ENCODE measurements at places on chromosomes 3 and 15.

DNA sequence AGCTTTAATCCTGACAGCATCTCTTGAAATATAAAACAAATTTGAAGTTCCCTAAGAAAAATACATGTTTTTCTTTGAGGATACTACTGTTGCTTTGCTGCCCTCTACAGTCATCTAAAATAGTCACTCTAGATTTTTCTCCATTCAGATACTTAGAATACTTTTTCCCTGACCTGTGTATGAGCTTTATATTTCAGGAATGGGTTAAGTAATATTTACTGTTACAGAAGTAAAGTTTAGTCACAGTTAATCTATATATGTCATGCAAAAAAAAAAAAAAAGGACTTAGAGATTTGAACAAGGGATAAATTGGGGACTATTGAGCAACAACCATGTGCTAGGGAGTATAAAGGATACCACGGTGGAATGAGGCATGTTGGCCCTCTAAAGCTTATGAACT, 8.8 kb downstream of the NECTIN3 start:
- peak; percentile 72 for DNase-seq

GRCh38 chr15:78906316-78906620, 33.6 kb downstream of the MORF4L1 start:
- peak; percentile 75 for DNase-seq

DNA sequence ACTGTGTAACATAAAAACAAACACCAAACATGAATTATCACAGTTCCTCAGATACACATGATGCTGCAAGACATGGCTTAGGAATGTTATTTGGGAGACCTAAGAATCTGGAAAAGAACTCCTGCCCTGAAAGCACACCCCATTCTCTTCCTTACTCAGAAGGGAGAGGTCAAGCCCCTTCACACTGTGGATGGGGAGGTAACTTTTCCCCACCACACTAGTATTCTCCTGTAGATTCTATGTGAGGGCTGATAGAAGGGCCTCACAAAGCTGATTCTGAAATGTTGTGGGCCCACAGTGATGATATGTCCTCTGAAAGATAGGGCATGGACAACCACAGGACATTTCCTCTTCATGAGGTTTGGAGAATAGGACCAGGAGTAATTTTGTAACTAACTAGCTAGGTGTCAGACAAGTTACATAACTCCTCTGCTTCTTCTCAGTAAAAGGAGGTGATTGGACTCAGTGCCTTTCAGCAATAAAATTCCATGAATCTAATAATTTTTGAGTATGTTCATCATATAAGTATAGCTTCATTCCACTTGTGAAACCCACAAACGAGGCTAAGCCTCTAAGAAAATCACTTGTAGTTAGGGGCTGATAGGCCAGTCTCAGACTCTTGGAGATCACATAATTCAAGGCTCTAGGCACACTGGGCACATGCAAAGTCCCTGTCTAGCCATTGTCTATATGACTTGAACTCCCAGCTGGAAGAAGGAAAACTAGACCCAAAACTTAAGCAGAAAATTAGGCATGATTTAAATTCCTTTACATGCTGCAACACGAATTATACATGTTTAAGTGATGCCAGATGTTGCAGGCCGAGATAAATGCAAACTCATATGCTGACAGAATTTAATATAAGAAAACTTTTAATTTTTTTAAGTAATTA, 7.5 kb downstream of the PTX3 start:
- DNase-seq: no peak

GRCh38 chr3:67463656-67464055, 190.8 kb downstream of the SUCLG2 start:
- no peak for DNase-seq

DNA sequence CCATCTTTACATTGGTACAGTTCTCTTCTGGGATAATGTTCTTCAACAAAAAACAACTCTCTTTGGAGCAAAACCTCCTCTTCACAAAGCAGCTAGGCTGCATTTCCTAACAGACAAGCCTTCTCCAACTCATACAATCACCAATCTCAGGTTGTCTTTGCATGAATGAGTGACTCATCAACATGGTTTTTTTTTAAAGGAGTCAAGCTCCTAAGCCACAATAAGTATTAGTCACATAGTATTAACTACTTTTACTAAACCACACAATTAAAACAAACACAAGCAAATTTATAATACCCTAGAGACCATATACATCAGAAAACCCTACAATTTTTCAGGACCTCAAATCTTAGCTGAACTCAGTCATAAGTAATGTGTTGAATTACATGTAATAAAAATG, 137.4 kb downstream of the TBC1D5 start:
- no peak for DNase-seq

DNA sequence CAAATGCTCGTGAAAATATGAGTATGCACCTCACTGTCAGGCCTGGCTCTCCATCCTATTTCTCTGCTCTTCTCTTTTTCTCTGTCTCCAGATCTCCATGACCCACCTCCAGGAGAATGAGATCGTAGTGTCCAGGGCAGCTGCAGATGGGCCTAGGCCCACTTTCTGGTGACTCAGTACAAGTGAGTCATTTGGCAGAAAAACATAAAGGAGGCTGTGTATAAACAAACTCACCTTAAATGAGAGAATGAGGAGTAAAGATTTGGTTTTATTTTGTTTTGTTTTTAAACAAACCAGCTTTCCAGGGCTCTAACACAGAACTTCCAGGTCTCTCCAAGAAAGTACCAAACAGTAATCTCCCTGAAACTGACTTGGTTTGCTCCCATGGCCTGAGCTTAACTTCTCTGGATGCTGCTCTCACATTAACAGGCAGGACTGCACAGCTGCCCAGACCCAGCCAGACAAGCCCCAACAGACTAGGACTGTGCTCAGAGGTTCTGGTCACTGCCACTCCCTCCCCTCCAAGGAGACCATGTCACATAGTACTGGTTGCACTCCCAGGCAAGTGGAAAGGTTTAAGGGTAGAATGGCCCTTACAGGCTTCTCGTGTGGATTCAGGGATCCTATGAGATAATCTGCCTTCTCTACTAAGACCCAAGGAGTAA, 1.5 kb upstream of the HEG1 start:
- peak; percentile 66 for DNase-seq

DNA sequence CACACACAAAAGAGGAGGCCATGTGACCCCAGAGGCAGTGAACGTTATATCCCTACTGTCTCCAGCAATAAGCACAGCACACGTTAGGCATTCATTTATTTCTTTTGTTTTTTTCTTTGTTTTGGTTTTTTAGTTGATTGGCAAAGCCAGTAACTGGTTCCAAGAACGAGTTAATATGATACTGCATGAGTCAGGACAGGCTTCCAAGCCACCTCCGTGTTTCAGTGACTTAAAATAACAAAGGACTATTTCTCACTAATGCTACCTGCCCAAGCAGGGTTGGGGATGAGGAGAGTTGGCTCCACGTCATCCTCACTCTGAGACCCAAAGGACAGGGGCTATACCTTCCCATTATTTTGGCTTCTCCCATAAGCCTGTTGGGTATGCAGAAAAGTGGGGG, 130.5 kb downstream of the ST8SIA2 start:
- no peak for DNase-seq

GRCh38 chr3:152345233-152345632, 76.5 kb downstream of the MBNL1 start:
- no peak for DNase-seq

GRCh38 chr3:179116816-179117215, 31.3 kb upstream of the PIK3CA start:
- DNase-seq: no peak

- peak; percentile 26 for DNase-seq
Observed at GRCh38 chr3:170496026-170496867, 77.6 kb downstream of the CLDN11 start.

- DNase-seq: no peak
Observed at GRCh38 chr15:34818526-34818925, 23.2 kb upstream of the ACTC1 start.

DNA sequence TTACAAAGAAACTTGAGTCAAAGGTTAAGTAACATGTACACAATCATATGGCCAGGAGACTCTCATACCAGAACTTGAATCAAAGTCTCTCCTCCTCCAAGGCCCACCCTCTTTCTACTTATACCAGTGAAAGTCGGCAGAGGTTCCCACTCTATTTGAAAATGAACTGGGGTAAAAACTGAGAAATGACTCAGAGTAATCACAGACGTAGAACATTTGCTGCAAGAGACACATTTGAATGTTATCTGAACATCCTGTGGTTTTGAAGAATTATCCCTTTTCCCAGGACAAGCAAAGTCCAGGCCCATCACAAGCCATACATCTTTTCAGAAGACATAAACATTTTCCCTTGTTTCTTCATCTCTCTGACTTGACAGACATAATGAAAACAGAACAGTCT, 55.8 kb downstream of the SHOX2 start:
- no peak for DNase-seq

- no peak for DNase-seq
Observed at GRCh38 chr15:63678393-63678792, 81.2 kb downstream of the FBXL22 start.

- DNase-seq: no peak
Observed at GRCh38 chr15:37695719-37696118, 238.7 kb upstream of the TMCO5A start.

GRCh38 chr3:117483839-117484238, 774.3 kb downstream of the TUSC7 start:
- DNase-seq: no peak

DNA sequence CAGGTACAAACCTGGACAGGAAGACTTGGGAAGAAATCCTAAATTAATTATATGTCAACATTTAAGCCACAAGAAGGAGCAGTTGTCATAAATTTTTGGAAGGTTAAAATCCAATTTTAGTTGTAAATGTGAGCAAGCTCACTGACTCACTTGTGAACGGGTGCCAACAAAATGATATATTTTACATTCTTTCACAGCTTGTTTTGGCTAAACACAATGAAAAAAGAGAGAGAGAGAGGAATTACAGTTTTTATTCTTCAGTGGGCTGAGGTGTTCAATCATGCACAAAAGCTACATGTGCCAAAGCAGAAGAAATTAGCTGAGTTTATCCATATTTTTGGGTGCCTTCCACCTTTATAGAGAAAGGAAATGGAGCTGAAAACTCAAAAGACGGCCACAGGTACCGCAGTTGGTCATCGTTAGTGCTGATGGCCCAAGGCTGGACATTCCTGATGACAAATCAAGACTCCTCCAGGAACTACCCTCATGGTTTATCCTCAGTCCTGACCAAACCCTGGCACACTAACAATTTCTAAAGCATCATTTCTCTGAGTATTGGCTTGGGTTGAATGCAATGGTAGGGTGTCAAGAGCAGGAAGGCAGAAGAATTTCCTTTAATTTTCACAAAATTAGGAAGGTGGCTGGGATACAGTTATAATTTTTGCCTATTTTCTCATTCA, 37.6 kb upstream of the WNT5A start:
- DNase-seq: peak; percentile 73

DNA sequence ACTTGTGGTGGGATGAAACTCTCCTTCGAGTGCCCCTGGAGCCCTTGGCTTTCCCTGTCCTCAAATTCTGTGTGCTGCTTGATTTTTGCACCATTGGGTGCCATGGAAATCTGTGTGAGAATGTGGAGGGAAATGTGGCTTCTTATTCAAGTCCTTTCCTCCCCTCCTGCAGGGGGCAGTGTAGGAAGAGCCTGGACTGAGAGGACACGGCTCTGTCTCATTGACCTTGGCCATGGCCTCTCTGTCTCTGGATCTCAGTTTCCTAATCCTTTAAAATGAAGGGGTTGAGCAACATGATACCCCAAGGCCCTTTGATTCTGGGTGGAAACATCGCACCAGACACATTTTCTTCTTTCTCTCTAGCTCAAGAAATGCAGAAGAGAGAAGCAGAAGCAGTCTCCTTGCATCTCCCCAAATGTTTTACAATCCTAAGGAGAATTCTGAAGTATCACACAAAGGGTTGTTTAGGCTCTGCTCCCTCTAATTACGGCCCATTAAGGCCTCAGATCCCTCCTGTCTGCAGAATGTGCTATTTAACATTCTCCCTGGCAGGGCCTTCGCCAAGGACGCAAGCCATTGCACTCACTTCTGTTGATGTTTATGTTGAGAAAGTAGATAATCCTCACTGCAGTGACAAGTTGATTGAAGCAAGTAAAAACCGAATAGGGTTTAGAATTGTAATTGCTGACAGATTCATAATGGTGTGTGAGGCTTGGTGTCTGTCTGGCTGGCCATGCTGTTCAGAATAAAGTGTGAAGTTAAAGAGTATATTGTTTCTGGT, 169.1 kb downstream of the TPRG1 start:
- DNase-seq: peak; percentile 29

DNA sequence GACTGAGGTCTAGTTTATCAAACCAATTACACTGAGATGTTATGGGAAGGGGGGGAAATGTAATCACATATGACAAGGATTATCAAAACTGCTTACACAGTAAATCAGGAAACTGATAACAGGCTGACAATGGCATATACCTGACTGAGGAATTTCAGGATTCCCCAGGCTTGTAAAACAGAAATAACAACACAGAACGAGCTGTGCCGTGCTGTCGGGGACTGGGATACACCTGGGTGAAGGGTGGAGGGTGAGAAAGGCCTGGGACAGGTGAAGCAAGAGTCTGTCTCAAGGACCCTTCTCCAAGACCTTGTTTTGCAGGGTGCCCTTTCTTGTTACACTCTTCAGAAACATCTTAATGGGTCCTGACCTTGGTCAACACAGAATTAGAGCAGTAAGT, 29.4 kb downstream of the RORA start:
- DNase-seq: no peak

DNA sequence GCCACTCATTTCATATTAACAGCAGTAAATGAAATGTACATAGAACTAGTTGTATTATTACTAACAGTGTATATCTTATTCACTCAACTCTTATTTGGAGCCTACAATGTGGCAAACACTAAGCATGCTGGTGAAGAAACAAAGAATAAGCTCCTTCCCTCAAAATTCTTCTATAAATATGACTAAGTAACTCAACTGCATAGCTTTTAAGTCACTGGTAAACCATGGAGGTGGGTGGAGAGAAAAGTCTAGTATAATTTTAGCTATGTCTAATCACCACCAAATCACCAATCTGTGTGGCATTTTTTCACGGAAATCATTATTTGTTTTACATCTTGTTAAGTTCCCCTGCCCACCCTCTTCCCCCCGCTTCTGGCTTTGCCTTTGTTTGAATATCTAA, 17.5 kb downstream of the COPS2 start:
- DNase-seq: peak; percentile 24

GRCh38 chr3:61648481-61648880, 87.1 kb downstream of the PTPRG start:
- no peak for DNase-seq

DNA sequence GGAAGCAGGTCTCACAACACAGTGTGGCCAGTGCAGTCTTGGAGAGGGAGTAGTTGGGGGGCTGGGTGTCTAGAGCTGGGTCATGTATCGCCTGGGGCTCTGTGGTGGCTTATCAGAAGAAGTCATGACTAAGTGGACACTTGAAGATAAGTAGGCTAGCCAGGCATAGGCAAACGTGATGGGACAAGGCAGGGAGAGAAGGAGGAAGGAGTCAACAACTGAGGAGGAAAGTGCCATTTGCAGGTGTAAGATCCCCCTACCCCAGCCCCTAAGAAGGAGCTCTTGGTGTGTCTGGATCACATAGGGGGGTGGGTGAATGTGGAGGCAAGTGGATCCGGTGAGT, 352.3 kb downstream of the LRTM1 start:
- no peak for DNase-seq

DNA sequence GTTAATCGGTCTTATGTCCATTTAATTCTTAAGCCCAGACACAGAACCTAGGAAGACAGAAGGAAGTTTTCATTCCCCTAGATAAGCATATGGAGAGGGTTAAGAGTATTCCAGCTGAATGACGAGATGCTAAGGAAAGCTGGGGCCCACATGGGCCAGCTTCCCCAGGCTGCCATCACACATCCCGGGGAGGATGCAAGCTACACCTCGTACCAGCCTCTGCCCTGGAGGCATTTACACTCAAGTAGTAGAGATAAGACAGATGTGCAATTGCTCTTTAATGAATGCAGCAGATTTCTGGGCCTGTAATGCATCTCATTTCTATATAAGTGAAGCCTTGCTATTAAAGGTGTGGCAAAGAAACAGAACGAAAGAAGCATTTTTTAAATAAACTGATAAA, 144.5 kb downstream of the MEX3B start:
- no peak for DNase-seq
